ENCODE measurements at places on chromosomes 1 and 21. TPM values are rescaled to one million over a fixed set of nuclear protein-coding genes. Genes with fewer than 3 reads are reported as not detected.

Gene SHE
- under 0.01 TPM for total RNA-seq

Gene DNALI1
- 5.0 TPM for total RNA-seq

DNA sequence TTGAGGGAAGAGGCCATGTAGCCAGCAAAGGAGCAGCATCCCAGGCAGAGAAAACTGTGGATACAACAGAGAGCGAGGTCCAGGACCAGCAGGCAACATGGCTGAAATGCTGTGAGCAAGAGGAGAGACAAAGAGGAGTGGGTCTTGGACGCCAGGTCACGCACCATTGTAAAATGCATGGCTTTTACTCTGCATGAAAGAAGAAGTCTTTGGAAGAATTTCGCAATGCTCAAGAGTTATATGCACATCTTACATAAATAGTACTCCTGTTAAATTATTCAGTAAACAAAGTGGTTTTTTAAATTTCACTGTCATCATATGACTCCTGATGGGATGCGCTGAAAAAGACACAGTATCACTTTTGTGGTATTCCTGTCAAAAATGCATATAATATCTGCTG lies 3.5 kb downstream of the CD244 start:
- DNase-seq = no peak

GRCh38 chr1:37246631-37247030 lies 212.3 kb upstream of the GRIK3 start:
- DNase-seq = no peak

Gene SPATA1
- 1.7 TPM for total RNA-seq

Gene PIGR
- total RNA-seq = not detected

GRCh38 chr21:46402421-46402820 lies 56.3 kb upstream of the DIP2A start:
- DNase-seq = no peak

DNA sequence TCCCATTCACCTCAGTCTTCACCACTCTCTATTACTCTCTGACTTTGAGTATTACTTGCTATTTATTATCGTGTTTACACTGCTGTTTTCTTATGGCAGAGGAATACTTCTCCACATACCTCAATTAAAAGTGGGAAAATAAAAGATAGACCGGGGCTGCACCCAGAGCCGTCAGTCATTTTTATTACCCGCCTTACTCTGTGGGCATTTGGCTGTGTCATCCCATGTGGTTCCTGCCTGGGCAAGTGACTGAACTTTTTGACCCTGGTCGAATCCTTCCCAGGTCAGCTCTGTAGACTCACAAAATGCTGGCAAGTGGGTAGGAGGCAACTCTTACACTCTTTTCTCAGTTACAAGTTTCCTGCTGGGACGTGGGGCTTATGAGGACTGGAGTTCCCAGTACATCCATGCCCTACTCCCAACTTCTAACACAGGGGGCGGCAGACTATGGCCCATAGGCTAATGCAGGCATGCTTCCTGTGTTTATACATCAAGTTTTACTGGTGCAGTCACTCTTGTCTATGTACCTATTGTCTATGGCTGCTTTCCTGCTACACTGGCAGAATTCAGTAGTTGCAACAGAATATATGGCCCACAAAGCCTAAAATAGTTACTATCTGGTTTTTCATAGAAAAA lies 69.5 kb upstream of the KCND3 start:
- DNase-seq = no peak

DNA sequence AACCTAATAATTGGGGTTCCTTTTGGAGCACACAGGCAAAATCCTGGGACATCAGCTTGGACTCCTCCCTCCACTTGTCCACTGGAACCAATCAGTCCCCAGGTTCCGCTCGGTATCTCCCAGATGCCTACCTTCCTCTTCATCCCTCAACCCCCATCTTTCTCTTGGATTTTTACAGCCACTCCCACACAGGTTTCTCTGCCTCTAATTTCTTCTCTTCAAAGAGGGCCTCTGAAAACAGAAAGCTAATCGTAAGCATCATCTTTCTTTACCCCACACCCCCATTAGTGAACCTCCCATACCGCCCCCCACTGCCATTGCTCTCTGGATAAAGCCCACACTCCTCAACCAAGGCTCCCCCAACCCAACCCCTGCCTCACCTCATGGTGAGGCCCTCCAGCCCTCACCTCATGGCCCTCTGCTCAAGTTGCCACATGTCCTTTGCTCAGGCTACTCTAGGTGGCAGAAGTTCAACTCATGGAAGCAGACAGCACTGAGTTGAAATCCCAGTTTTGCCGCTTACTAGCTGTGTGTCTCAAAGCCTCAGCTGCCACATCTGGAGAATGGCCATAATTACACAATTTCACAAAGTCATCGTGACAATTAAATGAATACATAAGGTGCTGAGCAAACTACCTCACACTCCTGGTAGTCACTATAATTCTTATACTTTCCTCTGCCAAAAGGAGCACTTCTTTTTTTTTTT lies 18.1 kb upstream of the WASF2 start:
- no peak for DNase-seq

All from fibroblast of lung (primary cell).